ENCODE measurements at places on chromosomes 13 and 19. TPM values are rescaled to one million over a fixed set of nuclear protein-coding genes. Genes with fewer than 3 reads are reported as not detected.

ZNF227 gene
- 10.4 TPM for total RNA-seq

IFNL1 gene
- not detected for total RNA-seq

SHISA7 gene
- not detected for total RNA-seq

PRTN3 gene
- total RNA-seq: 0.16 TPM

SLC25A23 gene
- total RNA-seq: 26.7 TPM

PIK3R2 gene
- 13.4 TPM for total RNA-seq

METTL21C gene
- not detected for total RNA-seq

OR7C1 gene
- not detected for total RNA-seq

C19orf81 gene
- total RNA-seq: not detected

CEBPA gene
- 5.7 TPM for total RNA-seq

EDNRB gene
- total RNA-seq: 14.6 TPM

FCER2 gene
- total RNA-seq: not detected

AP2S1 gene
- total RNA-seq: 351 TPM

DCT gene
- not detected for total RNA-seq

ZNF83 gene
- total RNA-seq: 18.2 TPM

FFAR2 gene
- not detected for total RNA-seq

TNFRSF19 gene
- 19.3 TPM for total RNA-seq

EXOC3L2 gene
- 0.18 TPM for total RNA-seq

ZNF813 gene
- 2.1 TPM for total RNA-seq

FFAR1 gene
- not detected for total RNA-seq

CEACAM3 gene
- total RNA-seq: not detected

FCGBP gene
- total RNA-seq: under 0.01 TPM

ICAM4 gene
- total RNA-seq: 0.49 TPM

ATP11A gene
- 13.7 TPM for total RNA-seq

YJEFN3 gene
- 0.18 TPM for total RNA-seq

ZC3H4 gene
- total RNA-seq: 13.0 TPM

FGF22 gene
- total RNA-seq: not detected

ZNF607 gene
- total RNA-seq: 2.9 TPM

UNC13A gene
- total RNA-seq: 0.18 TPM

C5AR2 gene
- not detected for total RNA-seq

CRLF1 gene
- 309 TPM for total RNA-seq
